ENCODE measurements at places on chromosomes 6 and 20. TPM values are rescaled to one million over a fixed set of nuclear protein-coding genes. Genes with fewer than 3 reads are reported as not detected.

PRL gene
- total RNA-seq, result not detected

GRCh38 chr6:14791526-14791925 is 454.3 kb upstream of the JARID2 start:
- DNase-seq, result no peak

INSM1 gene
- not detected for total RNA-seq

GRCh38 chr20:41275301-41275731 is 42.2 kb downstream of the ZHX3 start:
- DNase-seq, result no peak

LTB gene
- 2.2 TPM for total RNA-seq

DNA sequence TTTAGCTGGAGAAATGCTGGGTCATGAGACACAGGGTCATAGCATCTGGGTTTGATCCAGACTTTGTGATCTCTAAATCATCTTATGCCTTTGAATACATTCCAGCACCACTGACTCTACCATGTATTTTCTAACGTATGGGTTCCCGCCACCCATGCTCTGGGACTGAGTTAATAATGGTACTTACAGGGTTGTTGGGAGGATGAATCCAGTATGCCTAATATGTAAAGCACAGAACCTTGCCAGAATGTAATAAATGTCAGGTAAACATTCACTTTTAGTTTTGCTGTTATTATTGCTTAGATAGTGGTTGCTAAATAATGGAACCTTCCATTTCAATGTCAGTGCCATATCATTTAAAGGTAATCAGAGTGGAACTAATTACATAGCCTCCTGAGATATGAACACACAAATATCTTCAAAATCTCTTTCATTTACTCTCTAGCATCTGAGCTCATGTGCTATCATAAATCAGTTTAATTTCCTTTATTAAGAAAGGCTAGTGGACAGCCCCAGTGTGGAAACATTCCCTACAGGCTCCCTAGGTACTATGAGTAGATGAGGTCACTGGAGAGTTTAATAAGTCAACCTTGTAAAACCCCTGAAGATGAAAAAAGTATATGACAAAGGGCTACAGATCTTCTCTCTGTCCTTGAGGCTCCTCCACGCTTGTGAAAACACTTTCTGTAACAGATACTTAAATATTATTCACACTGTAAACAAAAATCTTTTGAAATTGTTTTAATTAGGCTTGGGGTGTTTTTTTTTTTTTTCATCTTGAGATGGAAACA is 226.6 kb downstream of the ALDH8A1 start:
- no peak for DNase-seq

DNA sequence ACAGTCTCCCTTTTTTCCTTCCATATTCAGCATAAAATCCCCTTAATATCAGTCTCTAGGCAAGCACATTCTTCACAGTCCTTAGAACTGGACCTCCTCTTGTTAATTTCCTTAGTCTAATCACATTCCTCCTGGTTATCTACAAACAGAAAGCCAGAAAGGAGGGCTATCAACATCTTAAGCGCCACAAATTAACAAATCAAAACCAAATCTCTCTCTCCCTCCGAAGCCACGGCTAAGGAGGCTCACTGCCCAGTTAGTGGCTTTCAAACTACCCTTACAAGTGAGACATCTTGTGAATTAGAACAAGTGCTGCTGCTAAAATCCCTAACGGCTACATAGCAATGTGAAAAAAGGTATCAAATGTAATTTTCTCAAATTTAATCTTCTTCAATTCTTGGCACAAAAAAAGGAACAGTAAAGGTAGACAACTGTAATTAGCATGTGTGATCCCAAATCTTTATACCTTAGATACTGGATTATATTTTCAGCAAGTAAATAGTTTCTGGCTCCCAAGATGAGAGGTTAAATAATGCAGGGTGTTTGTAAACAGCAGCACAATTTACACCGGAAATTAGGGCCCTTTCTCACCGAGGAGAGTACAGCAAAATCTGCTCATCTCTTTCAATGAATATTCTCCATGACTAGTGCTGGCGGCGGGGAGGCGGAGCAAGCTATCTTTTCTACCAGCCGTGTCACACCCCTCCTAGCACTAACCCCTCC is 1.4 kb upstream of the TRIM39 start:
- no peak for DNase-seq

FAM209A gene
- not detected for total RNA-seq

DNA sequence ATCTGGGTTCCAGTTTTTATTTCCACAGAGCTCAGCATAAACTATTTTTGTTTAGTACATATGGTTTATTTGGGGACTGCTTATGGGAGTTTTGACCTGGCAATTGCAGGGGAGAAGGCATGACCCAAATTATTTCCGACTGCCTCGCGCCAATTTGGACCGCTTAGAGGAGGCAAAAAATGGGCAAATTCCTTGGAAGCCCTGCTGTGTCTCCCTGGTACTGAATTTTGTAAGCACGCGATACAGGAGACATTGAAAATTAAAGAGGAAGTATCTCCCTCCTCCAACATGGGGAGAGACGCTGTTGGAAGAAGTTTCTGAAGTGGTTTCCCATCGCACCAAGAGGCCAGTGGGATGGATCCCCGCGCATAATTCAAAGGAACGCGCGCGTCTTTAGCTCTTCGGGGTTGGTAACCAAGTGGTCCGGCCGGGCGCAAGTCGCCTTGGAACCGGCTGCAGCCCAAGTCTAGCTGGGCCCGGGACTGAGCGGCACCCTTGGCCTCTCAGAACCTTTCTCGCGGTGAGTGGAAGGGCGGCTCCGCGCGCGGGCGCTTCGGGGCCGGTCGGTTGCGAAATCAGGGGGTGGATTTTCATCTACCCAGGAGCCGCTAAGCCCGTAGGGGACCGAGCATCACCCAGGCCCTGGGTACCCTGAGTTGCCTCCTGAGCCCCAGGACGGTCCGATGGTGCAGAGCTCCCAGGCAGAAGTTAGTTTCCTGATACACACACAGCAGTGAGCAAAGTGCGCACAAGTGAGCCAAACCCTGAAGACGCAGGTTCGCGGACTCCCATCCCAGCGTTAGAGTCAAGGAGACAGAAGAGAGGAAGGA is 6.2 kb downstream of the NKX2-2 start:
- DNase-seq, result no peak

GRCh38 chr6:27668442-27669294 is 195.8 kb upstream of the ZNF184 start:
- DNase-seq, result no peak

DNA sequence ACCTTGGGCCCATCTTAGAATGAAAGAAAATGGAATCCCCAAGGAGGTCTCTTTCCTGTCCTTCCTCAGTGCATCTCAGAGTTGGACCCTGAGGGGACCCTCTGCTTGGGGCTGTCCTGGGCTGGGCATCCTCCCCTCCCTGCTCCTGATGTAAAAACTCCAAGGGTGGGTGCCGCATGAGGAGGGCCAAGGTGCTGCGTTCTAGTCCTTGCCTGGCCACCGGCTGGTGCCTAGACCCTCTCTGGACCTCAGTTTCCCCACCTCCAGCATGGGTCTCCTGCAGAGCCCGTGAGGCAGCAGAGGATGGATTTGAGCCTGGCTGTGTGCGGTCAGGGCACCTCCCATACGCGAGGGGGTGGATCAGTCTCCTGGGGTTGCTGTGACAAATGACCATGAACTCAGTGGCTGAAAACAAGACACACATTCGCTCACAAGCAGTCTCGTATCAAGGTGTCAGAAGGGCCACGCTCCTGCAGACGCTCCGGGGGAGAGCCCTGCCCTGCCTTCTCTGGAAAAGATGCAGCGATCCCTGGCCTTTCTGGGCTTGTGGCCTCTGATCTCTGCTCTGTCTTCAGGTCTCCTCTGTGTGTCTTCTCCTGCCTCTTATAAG is 54.7 kb downstream of the CHMP4B start:
- no peak for DNase-seq

SLC25A27 gene
- 0.66 TPM for total RNA-seq

- no peak for DNase-seq
Observed at GRCh38 chr6:45970326-45970725, 45.3 kb downstream of the CLIC5 start.

All from pulmonary artery endothelial cell (primary cell).